ENCODE measurements at places on chromosomes 3 and 15. TPM values are rescaled to one million over a fixed set of nuclear protein-coding genes. Genes with fewer than 3 reads are reported as not detected.

Gene CKMT1A
- total RNA-seq = not detected

DNA sequence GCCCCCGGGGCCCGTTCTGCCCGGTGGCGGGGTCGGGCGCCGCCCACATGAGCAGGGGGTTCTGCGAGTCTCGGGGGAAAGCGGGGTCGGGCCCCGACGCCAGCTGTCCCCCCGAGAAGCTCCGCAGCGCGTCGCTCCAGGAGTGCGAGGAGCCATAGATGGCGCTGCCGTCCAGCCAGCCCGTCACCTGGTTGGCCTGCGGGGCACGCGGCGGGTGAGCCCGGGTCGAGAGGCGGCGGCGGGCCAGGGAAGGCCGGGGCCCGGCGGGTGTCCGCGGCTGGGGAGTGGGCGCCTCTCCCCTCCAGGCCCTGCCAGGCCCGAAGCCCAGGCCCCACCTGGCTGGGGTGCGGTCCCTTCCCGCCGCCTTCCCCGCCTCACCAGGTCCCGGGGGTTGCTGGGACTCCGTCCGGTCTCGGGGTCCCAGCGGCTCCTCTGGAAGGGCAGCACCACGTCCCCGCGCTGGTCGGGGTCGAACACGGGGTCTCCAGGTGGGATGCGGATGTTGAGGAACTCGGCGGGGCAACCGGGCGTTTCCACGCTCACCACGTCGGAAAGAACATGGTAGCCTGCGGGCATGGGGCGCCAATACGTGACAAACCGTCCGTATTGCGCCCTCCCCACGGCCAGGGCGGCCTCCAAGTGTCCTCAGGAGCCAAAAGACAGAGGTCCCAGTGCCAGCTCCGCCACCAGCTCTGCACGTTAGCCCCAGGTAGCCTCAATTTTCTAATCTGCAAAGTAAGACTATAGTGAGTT, 2.4 kb downstream of the DUOX2 start:
- H3K4me3 ChIP-seq = no peak overlapping the region
- no peaks in the 10 kb centered on the region for H3K4me1 ChIP-seq
- no peaks in the 10 kb centered on the region for H3K27me3 ChIP-seq
- no peaks in the 10 kb centered on the region for H3K36me3 ChIP-seq
- H3K27ac ChIP-seq = no peak overlapping the region

Gene ARPIN
- total RNA-seq = 35.4 TPM

DNA sequence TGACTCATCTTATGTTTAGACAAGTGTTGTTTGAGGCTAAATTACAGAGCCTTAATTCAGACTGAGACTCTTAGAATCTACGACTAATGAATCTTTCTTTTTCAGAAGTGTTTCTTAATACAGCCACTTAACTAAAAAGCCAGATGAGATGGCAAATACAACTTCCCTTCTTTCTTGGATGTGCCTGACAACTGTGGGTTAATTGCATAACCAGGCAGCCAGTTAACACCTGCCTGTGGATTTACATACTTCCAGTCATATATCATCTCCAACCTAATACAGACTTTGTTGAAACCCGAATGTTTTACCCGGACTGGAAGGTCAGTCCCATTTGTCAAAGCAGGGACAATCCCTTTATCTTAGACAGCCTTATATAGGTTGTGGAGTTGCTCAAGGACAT, 297.6 kb downstream of the VPS13C start:
- no peaks in the 10 kb centered on the region for H3K36me3 ChIP-seq
- no peak for DNase-seq
- no peak overlapping the region for H3K4me3 ChIP-seq
- no peak overlapping the region for H3K27ac ChIP-seq
- H3K4me1 ChIP-seq = no peaks in the 10 kb centered on the region

GRCh38 chr3:48881006-48881405, 17.7 kb downstream of the SLC25A20 start:
- no peaks in the 10 kb centered on the region for H3K4me1 ChIP-seq
- no peaks in the 10 kb centered on the region for H3K27me3 ChIP-seq
- H3K27ac ChIP-seq = no peak overlapping the region
- no peak overlapping the region for H3K4me3 ChIP-seq

Gene GOLGA6D
- not detected for total RNA-seq

Gene DPPA2
- not detected for total RNA-seq

DNA sequence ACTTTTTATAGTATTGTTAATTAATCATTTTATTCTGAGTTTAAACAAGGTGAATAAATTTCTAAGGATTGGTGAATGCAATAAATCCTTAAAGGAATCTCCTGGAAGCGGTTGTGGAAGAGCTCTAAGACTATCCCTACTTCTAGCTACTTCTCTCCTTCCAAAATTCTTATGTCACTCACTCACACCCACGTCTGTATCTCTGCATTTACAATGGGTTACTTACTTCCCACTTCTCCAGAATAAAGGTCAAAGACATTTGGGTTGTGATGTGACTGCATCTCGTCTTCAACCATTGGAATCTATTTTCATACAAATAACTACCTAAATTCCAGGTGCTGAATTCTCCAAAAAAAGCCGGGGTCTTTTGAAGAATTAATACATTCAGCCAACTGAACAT, 234.2 kb upstream of the MDFIC2 start:
- H3K4me3 ChIP-seq = no peak overlapping the region
- no peak overlapping the region for H3K27ac ChIP-seq
- DNase-seq = no peak
- H3K36me3 ChIP-seq = no peaks in the 10 kb centered on the region

Gene CD86
- 11.9 TPM for total RNA-seq

GRCh38 chr3:124700880-124701684, 29.2 kb upstream of the UMPS start:
- no peaks in the 10 kb centered on the region for H3K27me3 ChIP-seq
- H3K27ac ChIP-seq = no peak overlapping the region
- DNase-seq = no peak
- H3K4me1 ChIP-seq = no peaks in the 10 kb centered on the region

Data from aorta (tissue), 5 donors.